Posterior cingulate gyrus (tissue), 11 donors: ENCODE measurements at places on chromosomes 6 and 20.

DNA sequence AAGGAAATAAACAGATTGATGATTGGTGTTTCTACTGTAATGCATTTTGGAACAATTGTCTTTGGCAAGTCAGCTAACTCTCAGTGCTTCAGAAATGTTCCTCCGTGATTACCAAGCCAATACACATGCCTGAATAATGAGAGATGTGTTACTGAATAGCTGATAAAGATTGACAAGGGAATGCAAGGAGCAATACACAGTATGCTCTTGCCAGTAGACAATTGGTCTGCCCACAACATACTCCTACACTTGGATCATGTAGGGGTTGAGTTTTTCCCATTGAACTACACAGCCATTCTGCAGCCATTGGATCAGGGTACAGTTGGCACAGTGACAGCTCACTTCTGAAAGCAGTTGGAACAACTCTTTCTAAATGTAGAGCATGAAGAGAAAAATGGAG lies 5.6 kb upstream of the GJB7 start:
- no peak for DNase-seq

DNA sequence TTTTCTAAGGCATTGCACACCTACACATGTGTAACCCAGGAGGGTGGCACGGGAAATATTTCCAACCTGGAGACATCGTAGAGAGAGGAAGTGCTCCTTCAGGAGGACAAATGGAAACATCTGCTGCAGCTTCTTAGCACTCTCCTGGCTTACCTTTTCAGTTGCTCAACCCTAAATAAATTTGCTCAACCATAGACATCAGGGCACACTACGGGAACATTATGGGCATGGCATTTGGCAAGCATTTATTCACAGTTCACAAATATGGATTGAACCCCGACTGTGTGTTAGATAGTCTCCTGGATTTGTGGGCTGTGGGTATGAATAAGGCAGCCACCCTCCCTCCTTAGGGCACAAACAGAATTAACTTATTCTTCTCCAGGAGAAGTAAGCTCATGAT lies 118.7 kb downstream of the SOX4 start:
- DNase-seq, result no peak

- DNase-seq, result no peak
Measured at GRCh38 chr20:52800734-52801627, 171.2 kb upstream of the TSHZ2 start.

DNA sequence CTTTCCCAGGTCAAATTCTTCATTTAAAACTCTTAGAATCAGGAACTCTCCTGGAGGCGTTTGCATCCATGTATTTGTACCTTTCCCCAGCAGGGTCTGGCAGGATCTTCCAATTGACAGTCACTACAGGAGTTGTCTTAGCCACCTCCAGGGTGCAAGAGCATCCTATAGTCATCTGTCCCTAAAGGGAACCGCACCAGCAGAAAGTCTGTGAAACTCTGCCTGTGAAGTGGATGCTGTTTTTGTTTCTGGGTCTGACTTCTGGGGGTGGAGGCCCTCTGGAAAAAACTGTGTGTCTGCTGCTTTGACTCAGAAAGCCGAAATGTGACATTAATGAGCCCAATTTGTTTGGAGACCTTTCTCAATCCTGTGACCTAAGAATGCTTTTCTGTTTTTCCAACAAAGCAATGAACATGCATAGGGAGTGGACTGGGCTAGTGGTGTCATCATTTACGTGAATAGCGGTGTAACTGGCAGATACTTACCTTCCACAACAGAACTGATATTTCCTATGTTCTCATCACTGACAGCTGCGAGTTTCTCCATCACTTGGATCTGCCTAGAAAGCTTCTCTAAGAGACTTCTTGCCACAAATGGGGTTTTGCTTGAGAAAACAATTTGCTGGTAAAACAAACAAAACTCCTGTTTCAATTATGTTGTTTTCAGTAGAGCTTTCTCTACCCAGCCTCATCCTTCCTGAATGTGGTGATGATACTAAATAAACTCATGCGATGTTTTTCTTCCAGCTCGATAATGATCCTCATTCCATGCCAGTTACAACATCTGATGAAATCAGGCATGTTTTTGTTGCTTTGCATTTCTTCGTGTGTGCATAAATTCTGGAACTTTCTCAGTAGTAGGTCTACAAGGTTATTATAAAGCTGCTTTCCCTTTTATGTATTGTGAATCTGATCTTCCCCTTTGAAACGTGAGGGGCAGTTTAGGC lies 33.3 kb upstream of the ARMH2 start:
- no peak for DNase-seq

DNA sequence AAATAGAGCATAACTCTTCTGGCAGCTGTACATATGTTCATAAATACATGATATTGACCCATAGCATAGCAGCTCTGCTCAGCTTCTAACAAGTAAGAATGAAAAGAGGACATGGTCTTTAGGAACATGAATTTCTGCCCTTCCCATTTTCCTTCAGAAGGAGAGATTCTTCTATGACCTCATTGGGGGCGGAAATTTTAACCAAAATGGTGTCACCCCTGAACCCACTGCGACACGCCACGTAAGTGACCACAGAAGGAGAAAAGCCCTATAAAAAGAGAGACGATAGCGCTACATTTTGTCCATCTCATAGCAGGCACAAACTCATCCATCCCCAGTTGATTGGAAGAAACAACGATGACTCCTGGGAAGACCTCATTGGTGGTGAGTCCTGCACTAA lies at the start of gene IL17A:
Gene IL17A, plus strand, starts transcription at position 301 of the 400 bp plus-strand sequence. Its CDS starts 57 bp downstream, at position 358.
- DNase-seq, result no peak

- DNase-seq, result no peak
Measured at GRCh38 chr6:143966312-143966711, 41.7 kb downstream of the PLAGL1 start.

DNA sequence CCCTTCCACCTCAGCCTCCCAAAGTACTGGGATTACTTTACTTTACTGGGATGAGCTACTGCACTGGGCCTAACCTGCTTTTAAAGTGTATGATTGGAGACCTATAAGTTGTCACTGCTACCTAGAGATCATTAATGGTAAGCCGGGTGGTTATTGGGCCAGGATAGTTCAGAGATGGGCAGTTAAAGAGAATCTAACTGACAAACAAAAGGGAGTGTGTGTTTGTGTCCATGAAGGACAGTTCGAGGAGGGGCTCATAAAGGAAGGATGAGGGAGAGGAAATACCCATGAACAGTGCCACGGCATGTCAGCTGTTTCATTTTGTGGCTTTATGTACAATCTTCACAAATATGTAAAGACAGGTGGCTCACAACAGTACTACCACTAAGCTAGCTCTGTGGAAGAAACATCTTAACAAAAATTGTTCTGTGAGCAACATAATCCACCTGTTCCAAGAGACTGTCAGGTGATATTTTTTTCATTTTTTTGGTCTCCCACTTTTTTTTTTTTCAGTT lies 69.7 kb upstream of the FAM8A1 start:
- no peak for DNase-seq

GRCh38 chr6:41942067-41942851 lies 651 bp upstream of the CCND3 start:
- DNase-seq, result no peak

DNA sequence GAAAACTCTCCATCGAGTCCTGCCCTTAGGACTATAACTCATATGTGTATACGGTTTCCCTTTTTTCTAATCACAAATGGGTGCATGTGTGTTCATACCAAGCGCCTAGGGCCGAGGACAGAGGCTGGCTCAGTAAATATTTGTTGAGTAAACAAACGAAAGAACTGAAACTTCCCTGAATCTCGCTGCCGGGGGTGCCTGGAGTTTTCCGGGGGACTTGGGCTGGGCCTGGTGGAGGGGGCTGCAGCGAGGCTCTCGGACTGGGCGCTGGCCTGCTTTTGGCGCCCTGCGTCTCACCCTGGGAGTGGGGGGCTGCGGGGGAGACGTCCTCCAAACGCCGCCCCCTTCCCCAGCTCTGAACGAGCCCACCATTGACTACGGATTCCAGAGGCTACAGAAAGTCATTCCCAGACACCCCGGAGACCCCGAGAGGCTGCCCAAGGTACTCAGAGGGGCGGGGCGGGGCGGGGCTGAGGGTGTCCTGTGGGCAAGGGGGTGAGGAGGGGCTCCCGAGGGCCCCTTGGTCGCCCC lies 49.0 kb downstream of the CPXM1 start:
- DNase-seq, result no peak

DNA sequence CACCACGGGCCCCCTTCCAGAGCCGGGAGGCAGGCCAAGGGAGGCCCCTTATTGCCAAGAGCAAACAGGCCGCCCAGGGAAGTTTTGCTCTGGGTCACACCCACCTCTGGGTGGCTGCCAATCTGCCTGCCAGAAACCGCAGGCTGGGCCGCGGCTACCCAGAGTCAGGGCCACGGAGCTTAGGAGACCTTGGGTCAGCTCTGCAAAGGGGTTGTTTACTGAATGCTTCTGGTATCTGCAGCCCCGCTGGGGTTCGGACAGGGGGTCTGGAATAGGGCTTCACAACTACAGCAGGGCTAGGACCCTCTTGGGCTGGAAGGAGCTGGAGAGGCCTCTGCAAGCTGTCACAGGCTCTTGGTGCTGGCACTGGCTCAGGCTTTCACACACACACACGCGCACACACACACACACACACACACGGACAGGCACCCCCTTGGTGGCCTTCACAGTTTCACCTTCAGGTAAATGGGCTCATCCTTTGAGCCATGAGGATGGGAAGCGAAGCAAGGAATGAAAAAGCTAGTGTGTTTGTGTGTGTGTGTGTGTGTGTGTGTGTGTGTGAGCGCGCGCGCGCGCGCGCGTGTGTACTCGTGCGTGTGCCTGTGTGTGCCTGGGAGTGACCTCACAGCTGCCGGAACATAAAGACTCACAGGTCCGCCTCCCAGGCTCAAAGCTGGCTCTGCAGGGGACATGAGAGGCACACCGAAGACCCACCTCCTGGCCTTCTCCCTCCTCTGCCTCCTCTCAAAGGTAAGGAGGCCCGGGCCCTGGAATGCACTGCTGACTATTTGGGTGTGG lies at the start of gene CCN5:
Gene CCN5, plus strand, starts transcription at position 669 of the 798 bp plus-strand sequence. Its CDS starts 22 bp downstream, at position 691.
- DNase-seq, result peak; percentile 43

DNA sequence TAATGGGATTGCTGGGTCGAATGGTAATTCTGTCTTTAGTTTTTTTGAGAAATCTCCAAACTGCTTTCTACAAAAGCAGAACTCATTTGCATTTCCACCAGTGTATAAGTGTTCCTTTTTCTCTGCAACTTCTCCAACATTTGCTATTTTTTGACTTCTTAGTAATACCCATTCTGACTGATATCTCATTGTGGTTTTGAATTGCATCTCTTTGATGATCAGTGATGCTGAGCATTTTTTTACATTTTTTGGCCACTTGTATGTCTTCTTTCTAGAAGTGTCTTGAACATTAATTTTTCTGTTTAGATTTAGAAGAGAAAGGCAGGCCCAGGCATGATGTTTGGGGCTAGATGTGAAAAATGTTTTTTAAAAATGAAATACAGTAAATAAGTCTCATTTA lies 553.1 kb upstream of the MAN1A1 start:
- no peak for DNase-seq

DNA sequence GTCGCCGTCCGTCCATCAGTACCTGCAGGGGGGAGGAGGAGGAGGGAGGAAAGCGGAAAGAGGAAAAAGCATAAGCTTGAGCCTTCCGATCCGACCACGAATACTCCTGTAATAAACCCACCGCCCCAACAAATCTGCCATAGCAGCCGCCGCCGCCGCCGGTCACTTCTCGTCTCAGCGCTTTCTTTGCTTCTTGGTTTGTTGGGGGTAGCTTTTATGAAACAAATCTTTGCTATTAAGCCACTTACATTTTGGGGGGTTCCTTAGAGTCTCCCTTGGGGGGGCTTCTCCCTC lies 277 bp downstream of the ADGRB3 start:
- no peak for DNase-seq

DNA sequence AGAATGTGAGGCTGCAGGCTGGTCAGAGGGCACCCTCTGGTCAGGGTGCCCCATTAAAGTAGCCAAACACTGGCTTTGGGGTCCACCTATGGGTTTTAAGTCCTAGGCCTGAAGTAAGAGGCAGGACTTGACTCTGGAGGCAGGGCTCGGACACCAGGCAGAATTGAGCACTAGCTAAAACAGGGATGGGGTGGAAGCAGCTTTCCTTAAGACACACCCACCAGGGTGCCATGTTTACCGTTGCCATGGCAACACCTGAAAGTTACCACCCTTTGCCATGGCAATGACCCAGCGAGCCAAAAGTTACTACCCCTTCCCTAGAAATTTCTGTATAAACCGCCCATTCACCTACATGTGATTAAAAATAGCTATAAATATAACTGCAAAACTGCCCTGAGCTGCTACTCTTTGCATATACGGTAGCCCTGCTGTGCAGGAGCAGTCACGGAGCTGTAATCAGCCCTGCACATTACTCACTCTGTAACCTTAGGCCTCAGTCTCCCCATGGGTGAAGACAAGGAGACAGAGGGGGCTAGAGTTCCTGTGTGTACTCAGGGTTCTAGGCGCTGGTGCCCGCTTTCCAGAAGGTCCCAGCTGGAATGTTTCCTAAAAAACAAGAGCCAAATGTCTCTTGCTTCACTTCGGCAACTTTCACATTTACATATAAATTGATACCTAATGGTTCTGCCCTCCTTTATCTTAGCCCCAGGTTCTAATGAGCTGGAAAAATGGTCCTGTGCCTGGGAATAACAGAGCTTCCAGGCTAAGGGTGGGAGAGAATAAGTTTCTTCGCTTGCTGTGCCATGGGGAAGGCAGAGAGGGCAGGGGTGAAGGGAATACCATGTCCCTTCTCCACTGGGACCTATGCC lies 27.2 kb upstream of the SRSF6 start:
- DNase-seq, result no peak

- DNase-seq, result no peak
Measured at GRCh38 chr6:43089467-43089866, 13.4 kb downstream of the PTK7 start.

GRCh38 chr6:15501826-15502445 lies 160.9 kb downstream of the DTNBP1 start:
- DNase-seq, result peak; percentile 58

GRCh38 chr20:49510562-49511122 lies 28.2 kb upstream of the KCNB1 start:
- no peak for DNase-seq

DNA sequence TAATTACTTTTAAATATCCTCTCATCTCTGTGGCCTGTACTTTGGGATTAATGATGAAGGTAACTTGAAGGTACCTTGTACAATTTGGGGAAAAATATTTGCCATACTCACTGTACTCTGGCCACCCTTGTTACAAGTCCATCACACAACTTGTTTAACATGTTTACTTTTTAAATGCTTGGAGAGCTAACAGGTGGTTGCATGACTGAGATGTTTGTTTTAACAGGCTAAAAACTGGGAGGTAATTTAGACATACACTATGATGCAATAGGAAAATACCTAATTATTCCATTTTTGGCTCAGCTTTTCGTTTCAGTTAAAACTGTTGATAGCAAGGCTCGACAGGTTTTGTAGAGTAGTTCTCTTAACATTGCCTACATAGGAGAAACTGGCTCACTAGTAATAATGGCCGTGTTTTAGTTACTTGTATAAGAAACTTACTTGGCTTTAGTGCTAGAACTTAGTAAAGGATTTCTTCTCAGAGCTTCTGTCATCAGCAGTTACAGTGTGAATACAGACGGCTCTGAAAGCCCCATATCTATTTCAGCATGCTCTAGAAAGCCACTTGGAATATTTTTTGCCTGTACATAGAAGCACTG lies 489.8 kb upstream of the SOX4 start:
- no peak for DNase-seq

GRCh38 chr6:78589436-78589835 lies 277.9 kb upstream of the IRAK1BP1 start:
- no peak for DNase-seq

- DNase-seq, result no peak
Measured at GRCh38 chr20:9210356-9210755, 141.5 kb downstream of the PLCB4 start.

GRCh38 chr20:33291830-33292355 lies 8.9 kb downstream of the BPIFB1 start:
- peak; percentile 77 for DNase-seq
